Muscle of back (tissue), 13 donors: ENCODE measurements at places on chromosomes 1 and 21. TPM values are rescaled to one million over a fixed set of nuclear protein-coding genes. Genes with fewer than 3 reads are reported as not detected.

DNA sequence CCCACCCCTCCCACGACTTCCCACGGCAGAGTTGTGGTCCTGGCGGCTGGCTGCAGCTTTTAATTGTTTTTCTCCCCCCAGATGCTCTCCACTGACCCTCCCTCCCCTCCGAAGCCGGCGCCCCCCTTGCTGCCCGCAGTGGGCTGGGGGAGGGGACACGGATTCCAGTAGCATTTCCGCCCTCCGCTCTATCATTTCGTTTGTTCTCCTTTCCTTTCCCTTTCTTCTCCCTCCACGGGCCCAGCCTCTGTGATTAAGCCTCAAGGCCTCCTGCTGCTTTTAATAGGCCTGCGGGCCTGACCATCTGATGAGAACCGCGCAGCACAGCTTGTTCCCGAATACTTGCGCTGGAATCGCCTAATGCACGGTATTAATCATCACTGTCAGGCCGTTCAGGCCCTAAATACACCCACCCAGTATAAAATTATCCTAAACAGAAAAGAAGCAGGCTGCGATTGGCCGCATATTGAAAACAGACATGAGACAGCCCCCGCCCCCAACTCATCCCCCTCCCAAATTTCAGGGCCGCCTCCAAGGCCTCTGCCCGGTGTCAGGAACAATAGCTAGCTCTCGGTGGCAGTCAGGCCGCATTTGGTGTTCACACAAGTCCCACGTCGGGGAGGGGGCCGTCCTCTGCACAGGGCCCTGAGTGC is 102.0 kb upstream of the ARHGEF16 start:
- peak; percentile 68 for DNase-seq

GRCh38 chr21:44874497-44875315 is 1.2 kb upstream of the PTTG1IP start:
- no peak for DNase-seq

GRCh38 chr1:94852788-94853187 is 32.6 kb downstream of the SLC44A3 start:
- DNase-seq = peak; percentile 70

DNA sequence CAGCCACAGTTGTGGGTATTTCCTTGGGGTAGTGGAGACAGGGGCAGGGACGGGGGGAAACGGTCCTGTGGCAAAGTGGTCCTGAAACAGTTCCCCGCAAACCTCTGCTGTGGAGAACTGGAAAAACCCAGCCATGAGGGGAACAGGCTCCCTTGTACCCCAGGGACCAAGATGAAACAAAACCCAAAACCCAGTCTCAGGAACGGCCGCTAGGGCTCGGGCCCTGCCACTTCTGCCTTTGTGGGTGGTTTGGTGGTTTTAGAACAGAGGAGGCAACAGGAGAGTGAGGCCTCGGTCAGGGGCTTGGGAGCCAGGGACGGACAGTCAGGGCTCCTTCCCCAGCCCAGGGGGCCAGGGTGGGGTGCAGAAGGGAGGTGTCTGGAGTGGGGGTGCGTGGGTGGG is 24.8 kb upstream of the EDN2 start:
- no peak for DNase-seq

- no peak for DNase-seq
Observed at GRCh38 chr1:66539491-66539890, 5.5 kb downstream of the SGIP1 start.

- DNase-seq = no peak
Observed at GRCh38 chr1:103256490-103256889, 148.2 kb upstream of the COL11A1 start.

GRCh38 chr1:96498744-96499340 is 222.7 kb upstream of the PTBP2 start:
- peak; percentile 53 for DNase-seq

GRCh38 chr1:67100833-67101232 is 33.9 kb downstream of the C1orf141 start:
- DNase-seq = no peak

DNA sequence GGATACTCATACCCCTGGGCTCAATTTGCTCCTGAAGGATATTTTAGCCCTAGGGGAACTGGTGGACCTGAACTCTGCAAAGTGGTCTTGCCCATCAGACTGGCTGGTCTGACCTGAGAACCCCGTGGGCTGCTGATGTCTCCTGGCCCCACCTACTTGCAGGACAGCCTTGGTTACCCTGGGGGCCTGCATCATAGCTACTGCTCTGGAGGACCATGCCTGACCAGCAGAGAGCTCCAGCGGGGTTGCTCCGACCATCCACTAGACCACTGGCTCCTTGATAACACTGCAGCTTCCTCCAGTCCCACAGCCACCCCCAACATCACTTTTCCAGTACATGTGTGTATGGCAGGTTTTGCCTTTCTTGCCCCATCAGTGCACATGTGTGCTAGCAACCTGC is 331.6 kb upstream of the BRINP3 start:
- DNase-seq = no peak

- DNase-seq = no peak
Observed at GRCh38 chr1:147185432-147185831, 13.2 kb upstream of the PRKAB2 start.

DNA sequence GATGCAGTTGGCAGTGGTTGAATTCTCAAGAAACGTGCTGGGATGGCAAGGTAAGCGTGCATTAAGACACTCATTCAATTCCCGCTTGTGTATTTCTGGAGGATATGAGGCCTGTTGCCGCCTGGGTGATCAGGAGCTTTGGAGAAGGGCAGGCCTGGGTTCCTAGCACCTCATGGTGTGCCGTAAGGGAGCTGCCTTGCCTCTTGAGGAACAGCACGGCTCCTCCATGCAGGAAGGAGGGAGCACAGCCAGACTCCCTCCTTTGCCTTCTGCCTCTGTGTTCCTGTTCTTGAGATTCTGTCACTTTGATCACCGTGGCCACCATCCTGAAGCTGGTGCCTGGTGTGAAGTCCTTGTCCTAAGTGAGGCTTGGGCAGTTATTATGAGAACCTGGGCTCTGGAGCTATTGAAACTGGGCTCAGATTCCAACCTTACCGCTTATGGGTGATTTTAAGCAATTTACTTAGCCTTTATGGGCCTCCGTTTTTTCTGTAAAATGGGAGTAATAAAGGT is 18.3 kb downstream of the SLFNL1 start:
- DNase-seq = no peak

GRCh38 chr1:221816899-221817298 is 75.0 kb upstream of the DUSP10 start:
- DNase-seq = no peak

- DNase-seq = no peak
Observed at GRCh38 chr1:23699280-23700179, 7.9 kb downstream of the RPL11 start.

GRCh38 chr1:83639785-83640184 is 359.1 kb downstream of the TTLL7 start:
- no peak for DNase-seq

GRCh38 chr1:229694053-229694693 is 68.1 kb downstream of the URB2 start:
- peak; percentile 72 for DNase-seq

- DNase-seq = no peak
Observed at GRCh38 chr1:247370786-247371732, 39.4 kb upstream of the ZNF496 start.

- no peak for DNase-seq
Observed at GRCh38 chr1:211118407-211119102, 15.4 kb downstream of the KCNH1 start.

GRCh38 chr1:247077876-247078257 is 744 bp downstream of the ZNF670 start:
- peak; percentile 29 for DNase-seq

DNA sequence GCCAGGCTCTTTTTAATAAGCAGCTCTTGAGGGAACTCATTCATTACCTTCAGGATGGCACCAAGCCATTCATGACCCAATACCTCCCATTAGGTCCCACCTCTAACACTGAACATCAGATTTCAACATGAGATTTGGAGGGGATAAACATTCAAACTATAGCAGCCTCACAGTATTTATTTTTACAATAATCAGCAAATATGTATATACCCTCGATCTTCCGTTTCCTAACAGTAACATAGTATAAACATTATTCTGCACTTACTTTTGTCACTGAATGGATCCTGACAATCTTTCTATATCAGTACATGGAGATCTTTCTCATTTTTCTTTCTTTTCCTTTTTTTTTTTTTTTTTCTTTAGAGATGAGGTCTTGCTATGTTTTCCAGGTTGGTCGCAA is 5.4 kb downstream of the CATSPER4 start:
- no peak for DNase-seq

- no peak for DNase-seq
Observed at GRCh38 chr1:152855661-152856060, 4.1 kb upstream of the LCE7A start.

- DNase-seq = no peak
Observed at GRCh38 chr1:40187399-40187798, 26.2 kb downstream of the RLF start.

GRCh38 chr1:19654386-19654785 is 10.3 kb downstream of the NBL1 start:
- DNase-seq = no peak

GRCh38 chr1:178101266-178101630 is 7.3 kb downstream of the RASAL2 start:
- no peak for DNase-seq

GRCh38 chr1:222126052-222126451 is 384.2 kb upstream of the DUSP10 start:
- DNase-seq = no peak

DNA sequence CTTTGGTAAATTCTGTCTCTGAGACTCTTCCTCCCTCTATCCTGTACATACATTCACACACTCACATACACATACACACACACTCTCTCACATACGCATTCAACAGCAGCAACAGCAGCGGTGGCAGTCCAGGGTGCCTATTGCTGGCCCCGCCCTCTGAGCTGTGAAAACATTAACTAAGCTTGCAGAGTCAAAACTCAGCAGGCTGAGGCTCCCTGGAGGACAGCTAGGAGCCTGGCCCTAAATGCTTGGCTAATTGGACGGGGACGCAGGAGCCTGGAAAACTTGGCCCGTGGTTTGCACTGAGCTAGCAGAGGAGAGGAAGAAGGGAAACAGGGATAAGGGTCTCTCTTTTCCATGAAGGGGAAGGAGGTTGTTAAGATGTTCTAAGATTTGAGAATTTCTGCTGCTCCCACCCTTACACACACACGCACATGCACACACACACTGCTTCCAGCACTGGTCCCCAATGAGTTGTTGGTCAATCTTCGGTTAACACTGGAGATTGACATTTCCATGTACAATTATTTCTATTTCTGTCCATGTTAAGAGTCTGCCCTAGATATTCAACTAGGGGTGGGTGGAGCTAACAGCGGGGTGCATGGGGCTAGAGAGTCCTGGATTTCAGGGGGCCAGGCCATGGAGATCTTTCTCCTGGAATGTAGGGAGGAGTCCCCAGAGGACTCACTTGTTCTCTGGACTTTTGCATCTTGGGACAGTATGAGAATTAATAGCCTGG is 94.2 kb downstream of the PLXNA2 start:
- peak; percentile 81 for DNase-seq

DNA sequence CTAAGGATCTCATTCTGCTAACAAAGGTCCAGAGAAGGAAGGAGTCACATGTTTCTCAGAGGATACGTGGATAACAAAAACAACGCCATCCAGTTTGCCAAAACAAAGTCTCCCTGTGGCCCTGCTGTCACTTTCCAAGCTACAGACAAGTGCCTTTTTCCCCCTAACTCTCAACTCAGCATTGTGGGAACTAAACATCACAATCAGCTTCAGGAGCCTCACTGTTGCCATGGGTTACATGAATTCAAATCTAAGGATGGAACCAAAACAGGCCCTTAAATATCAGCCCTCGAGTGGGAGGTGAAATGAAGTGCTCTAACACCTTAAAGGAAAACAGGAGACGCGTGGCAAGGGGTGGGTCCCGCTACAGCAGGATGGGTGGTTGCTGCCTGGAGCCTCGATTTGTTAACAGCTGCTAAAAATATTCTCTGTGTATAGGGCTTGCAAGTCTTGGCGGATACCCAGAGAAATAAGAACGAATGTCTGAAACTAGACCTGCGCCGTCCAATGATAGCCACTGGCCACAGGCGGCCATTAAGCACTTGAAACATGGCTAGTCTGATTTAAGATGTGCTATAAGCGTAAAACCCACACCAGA is 66.4 kb upstream of the SOD1 start:
- peak; percentile 33 for DNase-seq

DNA sequence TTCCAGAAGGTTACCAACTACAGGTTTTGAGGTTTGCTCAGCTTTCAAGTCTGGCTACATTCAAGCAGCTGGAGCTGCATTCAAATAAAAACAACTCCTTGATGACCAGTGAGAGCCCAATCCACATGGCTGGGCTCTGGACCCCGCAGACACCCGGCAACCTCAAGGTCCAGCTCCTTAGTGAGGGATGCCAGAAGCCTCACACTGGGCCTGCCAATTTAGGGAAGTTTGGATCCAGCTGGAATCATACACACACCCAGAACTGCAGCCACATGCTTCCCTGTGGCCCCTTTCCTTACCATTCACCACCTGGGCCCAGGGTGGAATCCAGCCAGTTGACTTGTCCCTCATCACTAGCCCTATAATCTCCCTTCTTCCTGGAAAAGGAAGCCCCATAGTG is 123.7 kb downstream of the UBE2U start:
- DNase-seq = no peak

Gene AP4B1
- polyA plus RNA-seq = 20.8 TPM

Gene TRNAU1AP
- polyA plus RNA-seq = 19.1 TPM

Gene SLC25A34
- polyA plus RNA-seq = 5.3 TPM

Gene DMRTA2
- polyA plus RNA-seq = not detected

Gene CYB5RL
- polyA plus RNA-seq = 6.1 TPM

Gene TRPM2
- polyA plus RNA-seq = 2.3 TPM

Gene C1orf87
- polyA plus RNA-seq = 0.28 TPM

Gene MXRA8
- 63.8 TPM for polyA plus RNA-seq

Gene DUSP10
- polyA plus RNA-seq = 25.6 TPM

Gene SPRR2E
- polyA plus RNA-seq = not detected

Gene ATP1B1
- polyA plus RNA-seq = 20.2 TPM

Gene CLCA4
- polyA plus RNA-seq = not detected

Gene EXO1
- 6.7 TPM for polyA plus RNA-seq

Gene RIMS3
- polyA plus RNA-seq = 0.68 TPM

Gene SELL
- 1.0 TPM for polyA plus RNA-seq

Gene PCNX2
- 2.3 TPM for polyA plus RNA-seq

Gene CORT
- 0.83 TPM for polyA plus RNA-seq
